Naive thymus-derived CD4-positive, alpha-beta T cell (primary cell): ENCODE measurements at places on chromosomes 5 and 9.

GRCh38 chr9:114271556-114272510, 51.1 kb upstream of the ORM1 start:
- DNase-seq = no peak

DNA sequence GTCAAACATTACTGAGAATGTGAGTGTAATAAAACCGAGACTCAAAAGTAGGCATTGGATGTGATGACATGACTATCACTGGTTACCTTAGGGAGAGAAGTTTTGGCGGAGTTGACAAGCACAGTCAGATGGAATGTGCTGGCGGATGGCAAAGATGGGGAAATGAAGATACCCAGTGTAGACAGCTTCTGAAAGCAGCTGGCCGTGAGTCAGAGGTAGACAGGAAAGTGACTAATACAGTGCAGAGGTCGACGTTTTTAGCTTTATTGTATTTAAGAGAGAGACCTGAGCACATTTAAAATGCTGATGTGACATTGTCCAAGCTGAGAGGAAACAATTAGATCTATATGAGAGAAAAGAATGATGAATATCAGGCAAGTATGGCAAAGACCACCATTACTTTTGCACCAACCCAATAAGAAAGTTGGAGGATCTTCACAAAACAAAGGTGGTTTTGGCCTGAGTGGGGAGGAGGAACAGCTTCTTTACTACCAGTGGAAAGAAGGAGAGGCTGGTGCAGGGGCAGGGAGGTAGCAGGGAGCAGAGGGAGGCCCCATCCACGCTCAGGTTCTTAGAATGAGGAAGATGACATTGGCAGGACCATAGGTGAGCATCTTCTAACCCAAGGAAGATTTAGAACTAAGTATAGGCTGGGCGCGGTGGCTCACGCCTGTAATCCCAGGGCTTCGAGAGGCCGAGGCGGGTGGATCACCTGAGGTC, 36.7 kb upstream of the KCNIP1 start:
- no peak for DNase-seq

DNA sequence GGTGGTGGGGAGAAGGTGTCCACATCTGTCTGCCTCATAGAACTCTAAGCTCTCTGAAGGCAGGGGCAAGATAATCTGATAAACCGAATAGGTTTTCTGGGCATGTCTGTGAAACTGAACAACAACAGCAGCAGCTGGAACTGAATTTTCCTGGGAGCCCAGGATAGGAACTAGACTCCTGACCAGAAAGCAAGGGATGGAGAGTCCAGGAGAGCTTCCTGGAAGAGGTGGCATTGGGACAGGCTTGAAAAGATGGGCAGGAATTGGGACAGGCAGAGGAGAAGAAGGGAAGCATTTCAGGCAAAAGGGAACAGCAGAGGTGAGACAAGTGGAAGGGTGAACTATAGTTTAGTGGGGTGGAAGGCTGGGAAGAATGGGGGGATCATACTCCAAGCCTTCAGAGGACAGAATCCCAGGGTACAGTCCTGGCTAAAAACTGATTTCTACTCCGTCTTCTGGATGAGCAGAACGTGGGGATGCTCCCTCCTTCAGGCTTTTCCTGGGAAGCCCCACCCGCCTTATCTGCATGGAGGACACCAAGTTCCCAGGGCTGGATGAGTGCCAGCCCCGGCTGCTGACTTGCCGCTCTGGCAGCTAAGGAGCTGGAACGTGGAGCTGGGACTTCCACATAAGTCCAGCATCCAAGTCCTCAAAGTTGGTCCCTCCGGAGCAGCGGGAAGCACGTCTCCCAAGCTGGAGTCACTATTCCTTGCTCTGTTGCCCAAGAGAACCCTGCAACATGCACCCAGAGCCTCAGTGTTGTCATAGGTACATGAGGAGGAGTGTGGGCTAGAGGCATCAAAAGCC, 13.9 kb upstream of the KIF12 start:
- DNase-seq = no peak

GRCh38 chr5:112583166-112583565, 154.5 kb upstream of the APC start:
- DNase-seq = no peak

- DNase-seq = no peak
These were observed 23.8 kb downstream of the NPR3 start for GRCh38 chr5:32734827-32735378.

DNA sequence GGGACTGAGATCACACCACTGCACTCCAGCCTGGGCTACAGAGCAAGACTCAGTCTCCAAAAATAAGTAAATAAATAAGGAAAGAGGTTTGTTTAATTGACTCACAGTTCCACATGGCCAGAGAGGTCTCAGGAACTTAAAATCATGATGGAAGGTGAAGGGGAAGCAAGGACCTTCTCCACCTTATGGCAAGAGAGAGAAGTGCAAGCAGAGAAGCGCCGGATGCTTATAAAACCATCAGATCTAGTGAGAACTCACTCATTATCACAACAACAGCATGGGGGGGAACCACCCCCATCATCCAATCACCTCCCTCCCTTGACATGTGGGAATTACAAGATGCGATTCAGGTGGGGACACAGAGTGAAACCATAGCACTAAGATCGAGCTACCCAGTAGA, 22.8 kb upstream of the RGMB start:
- DNase-seq = no peak

DNA sequence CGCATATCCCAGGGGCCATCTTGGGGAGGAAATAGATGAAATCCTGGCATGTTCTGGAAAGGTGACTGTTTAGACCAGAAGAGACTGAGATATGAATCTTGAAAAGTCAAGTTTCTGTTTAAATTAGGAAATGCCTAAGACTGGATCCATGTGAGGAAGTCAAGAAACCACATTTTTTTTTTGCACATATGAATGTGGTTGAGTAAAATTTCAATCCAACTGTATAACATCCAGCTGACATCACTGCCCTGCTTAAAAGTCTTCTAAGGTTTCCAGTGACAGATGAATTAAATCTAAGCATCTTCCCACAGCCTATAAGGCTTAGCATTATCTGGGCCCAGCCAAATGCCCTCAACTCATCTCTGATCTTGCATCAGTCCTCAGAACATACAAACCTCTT, 47.7 kb upstream of the TCERG1 start:
- no peak for DNase-seq

- DNase-seq = no peak
These were observed 77.9 kb downstream of the SLIT3 start for GRCh38 chr5:169222934-169223594.

- no peak for DNase-seq
These were observed 139.7 kb downstream of the LRRC70 start for GRCh38 chr5:62718324-62718723.

GRCh38 chr9:126527109-126527825, 86.5 kb upstream of the LMX1B start:
- no peak for DNase-seq
